ENCODE measurements at places on chromosomes 7 and 10.

GRCh38 chr7:90834771-90835170, 238.7 kb downstream of the CDK14 start:
- DNase-seq = no peak

- no peak for DNase-seq
Measured at GRCh38 chr10:5816170-5816569, 2.9 kb upstream of the GDI2 start.

GRCh38 chr10:82340166-82340565, 465.2 kb downstream of the NRG3 start:
- DNase-seq = no peak

GRCh38 chr7:47906883-47907282, 41.4 kb downstream of the PKD1L1 start:
- no peak for DNase-seq

- DNase-seq = peak; percentile 67
Measured at GRCh38 chr7:102260856-102261255, 25.8 kb upstream of the SH2B2 start.

DNA sequence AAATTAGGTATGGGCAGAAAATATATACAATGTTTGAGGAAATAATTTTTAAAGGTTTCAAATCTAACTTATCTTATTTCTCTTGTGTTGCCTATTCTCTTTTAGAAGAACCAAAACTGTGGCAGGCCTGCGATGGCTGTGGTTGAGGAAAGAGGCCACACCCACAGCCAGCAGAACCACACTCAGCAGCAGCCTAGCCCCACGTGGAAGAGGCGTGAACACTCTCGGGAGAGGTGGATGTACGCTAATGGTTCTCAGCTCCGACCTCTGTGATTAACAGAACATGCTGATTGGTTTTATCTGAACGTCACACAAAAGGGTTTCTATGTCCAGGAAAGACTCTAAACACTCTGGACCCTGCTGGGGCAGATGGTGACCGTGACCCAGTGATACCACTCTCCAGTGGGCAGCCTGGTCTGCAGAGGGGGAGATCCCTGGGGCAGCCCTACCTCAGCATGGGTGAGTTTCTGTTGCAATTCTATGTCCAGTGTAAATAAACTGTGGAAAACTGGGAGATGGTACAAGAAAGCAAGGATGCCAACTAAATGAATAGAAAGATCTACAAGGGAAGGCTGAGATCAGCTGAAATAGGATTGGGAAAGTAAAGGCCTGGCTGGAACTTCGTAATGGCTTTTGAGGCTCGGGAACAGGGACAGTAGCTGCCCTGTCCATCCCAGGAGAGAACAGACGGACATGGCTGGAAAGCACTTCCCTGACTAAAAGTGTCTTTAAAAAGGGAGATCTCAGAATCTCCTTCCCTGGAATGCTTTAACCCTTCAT, 26.6 kb downstream of the DIP2C start:
- DNase-seq = no peak

- DNase-seq = peak; percentile 78
Measured at GRCh38 chr7:85030893-85031292, 156.0 kb downstream of the SEMA3D start.

DNA sequence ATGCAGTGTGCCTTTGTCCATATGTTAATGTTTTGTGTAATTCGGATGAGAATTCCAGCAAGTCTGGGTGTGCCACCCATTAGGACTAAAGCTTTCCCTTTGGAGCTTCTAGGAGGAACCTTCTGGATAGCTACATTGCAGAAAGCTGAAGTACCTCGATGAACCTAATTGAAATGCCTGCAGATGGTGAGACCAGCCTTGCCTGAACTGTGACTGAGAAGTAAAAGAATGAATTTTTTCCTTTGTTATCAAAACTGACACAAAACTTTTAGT, 31.1 kb upstream of the FBXW4 start:
- DNase-seq = no peak

DNA sequence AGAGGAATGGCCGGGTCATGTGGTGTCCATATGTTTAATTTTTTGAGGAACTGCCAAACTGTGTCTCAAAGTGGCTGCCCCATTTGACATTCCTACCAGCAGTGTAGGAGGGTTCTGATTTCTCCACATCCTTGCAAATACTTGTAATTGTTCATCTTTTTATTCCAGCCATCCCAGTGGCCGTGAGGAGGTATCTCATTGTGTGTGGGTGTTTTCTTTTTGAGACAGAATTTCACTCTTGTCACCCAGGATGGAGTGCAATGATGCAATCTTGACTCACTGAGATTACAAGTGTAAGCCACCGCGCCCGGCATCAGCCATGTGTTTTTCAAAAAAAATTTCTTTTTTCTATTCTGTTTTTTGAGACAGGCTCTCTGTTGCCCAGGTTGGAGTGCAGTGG, 38.7 kb upstream of the DLG5 start:
- peak; percentile 91 for DNase-seq

GRCh38 chr7:51346126-51346525, 29.5 kb upstream of the COBL start:
- DNase-seq = no peak

DNA sequence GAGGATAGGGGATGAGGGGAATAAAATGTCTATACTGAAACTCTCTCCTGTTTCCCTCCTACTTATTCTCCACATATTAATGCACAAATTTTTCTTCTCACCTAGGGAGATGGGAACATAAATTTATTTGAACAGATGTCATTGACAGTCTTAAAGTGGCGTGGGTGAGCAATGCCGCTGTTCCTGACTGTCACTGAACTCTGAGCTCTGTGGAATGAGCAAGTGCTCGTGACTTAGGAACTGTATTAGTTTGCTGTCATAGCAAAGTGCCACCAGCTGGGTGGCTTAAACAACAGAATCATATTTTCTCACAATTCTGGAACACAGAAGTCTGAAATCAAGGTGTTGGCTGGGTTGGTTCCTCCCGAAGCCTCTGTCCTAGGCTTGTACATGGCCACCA, 29.1 kb downstream of the INPP5F start:
- DNase-seq = no peak

GRCh38 chr7:72538147-72538546, 126.0 kb upstream of the CALN1 start:
- DNase-seq = no peak

GRCh38 chr10:133231244-133231945, 1.4 kb downstream of the UTF1 start:
- no peak for DNase-seq
